Suppressor macrophage (primary cell): ENCODE measurements at places on chromosomes 3 and 15.
A peak's percentile ranks its signal among the peaks of the same experiment; 100 is the strongest.

- DNase-seq, result no peak
These were observed 33.3 kb downstream of the GABPB1 start for GRCh38 chr15:50321680-50322210.

GRCh38 chr3:116980099-116980498 is 270.5 kb downstream of the TUSC7 start:
- no peak for DNase-seq

- no peak for DNase-seq
These were observed 449.0 kb upstream of the LMCD1 start for GRCh38 chr3:8052659-8053058.

DNA sequence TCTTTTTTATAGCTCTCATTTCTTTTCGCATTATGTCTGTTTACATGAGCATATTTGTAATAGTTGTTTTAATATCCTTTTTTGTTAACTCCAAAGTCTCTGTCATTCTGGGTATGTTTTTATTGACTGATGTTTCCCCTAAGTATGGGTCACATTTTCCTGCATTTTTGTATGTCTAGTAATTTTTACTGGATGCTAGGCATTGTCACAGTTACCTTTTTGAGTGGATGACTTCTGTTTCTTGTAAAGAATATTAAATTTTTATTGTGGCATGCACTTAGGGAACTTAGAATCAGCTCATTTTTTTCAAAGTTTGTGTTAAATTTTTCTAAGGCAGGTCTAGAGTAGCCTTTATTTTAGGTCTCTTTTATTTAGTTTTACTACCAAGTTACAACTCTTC is 40.7 kb downstream of the ANAPC13 start:
- DNase-seq, result no peak

- DNase-seq, result peak; percentile 72
These were observed 1.5 kb upstream of the TNK2 start for GRCh38 chr3:195909644-195910498.

DNA sequence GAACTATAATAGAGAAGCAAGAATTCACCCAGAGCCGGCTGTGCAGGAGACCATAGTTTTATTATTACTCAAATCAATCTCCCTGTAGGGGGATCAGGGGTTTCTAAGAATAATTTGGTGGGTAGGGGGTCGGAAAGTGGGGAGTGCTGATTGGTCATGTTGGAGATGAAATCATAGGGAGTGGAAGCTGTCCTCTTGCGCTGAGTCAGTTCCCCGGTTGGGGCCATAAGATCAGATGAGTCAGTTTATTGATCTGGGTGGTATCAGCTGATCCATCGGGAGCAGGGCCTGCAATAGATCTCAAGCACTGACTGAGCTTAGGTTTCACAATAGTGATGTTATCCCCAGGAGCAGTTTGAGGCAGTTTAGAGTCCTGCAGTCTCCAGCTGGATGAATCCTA is 97.0 kb upstream of the SNRPN start:
- DNase-seq, result no peak

- DNase-seq, result peak; percentile 69
These were observed 84.7 kb downstream of the SEC22A start for GRCh38 chr3:123286308-123287023.
